Aorta (tissue), 5 donors: ENCODE measurements at places on chromosomes 7 and 10. TPM values are rescaled to one million over a fixed set of nuclear protein-coding genes. Genes with fewer than 3 reads are reported as not detected.

GRCh38 chr7:124086843-124087242 lies 54.0 kb upstream of the TMEM229A start:
- no peak for DNase-seq

DNA sequence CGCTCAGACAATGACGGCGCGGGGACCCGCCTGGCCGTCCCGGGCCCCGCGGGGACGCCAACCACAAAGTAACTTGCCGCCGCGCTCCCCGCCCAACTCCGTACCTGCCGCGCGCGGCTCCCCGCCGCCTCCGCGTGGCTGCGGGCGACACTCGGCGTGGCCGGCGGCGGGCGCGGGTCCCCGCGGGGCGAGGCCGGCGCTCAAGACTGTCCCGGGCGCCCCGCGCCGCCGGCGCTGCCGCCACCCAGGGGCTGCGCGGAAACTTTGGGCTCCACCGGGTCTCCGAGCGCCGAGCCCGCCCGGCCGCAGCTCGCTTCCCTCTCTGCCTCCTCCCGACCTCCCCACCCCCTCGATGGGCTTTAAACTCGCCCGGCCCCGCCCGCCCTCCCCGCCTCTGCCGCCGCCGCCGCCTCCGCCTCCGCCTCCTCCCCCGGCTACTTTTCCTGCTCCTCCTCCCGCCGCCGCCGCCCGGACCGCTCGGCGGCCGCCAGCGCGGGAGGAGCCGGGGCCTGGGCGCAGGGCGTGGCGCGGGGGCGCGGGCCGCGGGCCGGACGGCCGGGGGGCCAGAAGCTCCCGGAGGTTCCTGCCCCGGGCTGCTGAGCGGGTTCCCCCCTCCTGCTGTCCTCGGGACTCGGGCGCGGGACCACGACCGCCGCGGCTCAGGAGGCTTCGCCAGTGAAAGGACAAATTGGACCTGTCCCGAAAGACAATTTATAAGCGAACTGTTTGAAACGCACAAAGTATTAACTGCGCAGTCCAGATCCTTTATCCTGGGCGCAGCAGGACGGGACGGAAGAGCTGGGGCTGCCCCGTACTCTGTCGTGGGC lies 10.6 kb upstream of the GRB10 start:
- peak; percentile 77 for DNase-seq

The NDUFB8 gene
- 127 TPM for total RNA-seq

- no peak for DNase-seq
Observed at GRCh38 chr10:86192691-86193090, 173.9 kb downstream of the GRID1 start.

DNA sequence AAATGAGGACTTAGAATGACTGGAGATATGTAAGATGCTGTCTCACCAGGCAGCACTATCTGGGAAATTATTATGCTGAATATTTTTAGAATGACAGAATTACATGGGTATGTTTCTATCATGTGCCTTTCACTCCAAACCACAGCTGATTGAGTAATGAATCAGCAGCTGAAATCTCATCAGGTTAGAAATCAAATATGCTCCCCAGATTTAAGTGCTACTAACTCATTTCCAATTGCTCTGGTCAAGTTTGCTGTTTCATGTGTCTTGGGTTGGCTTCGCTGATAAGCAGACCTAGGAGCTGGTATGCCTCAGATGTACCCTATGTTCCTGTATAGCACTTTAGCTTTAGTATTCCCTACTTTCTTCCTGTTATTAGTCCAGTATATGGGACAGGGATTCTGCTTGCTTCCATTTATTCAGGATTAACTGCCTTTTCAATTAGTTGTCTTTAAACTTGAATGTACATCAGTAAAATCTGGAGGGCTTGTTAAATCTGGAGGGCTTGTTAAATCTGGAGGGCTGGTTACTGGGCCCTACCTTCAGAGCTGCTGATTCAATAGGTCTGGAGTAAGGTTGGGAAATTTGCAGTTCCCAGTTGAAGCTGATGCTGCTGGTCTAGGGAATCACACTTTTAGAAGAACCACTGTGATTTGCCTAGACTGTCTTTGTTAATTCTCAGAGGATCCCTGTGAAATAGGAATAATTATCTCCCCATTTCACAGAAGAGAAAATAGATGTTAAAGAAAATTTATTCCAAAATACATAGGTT lies 172.9 kb downstream of the DKK1 start:
- no peak for DNase-seq

DNA sequence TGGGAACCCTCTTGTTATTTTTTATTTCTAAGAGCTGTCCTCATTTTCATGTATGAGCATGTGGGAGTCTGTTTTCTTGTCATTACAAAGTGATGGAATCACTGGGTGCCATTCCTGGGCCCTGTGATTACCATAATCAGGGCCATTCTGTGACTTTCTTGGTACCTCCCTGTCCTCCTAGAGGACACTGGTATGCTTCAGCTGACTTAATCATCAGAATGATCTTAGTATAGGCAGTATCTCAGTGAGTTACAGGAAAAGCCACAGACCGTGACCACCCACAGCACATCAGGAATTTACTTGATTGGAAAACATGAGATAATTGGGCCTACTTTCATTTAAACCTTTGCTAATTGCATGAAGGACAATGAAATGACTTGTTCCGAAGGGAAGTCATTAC lies 7.2 kb downstream of the NOM1 start:
- no peak for DNase-seq

- DNase-seq: no peak
Observed at GRCh38 chr10:106577756-106578155, 586.8 kb downstream of the SORCS1 start.

GRCh38 chr7:16745645-16746044 lies 7.9 kb upstream of the TSPAN13 start:
- DNase-seq: no peak

GRCh38 chr10:22666287-22667092 lies 47.9 kb downstream of the PIP4K2A start:
- no peak for DNase-seq

DNA sequence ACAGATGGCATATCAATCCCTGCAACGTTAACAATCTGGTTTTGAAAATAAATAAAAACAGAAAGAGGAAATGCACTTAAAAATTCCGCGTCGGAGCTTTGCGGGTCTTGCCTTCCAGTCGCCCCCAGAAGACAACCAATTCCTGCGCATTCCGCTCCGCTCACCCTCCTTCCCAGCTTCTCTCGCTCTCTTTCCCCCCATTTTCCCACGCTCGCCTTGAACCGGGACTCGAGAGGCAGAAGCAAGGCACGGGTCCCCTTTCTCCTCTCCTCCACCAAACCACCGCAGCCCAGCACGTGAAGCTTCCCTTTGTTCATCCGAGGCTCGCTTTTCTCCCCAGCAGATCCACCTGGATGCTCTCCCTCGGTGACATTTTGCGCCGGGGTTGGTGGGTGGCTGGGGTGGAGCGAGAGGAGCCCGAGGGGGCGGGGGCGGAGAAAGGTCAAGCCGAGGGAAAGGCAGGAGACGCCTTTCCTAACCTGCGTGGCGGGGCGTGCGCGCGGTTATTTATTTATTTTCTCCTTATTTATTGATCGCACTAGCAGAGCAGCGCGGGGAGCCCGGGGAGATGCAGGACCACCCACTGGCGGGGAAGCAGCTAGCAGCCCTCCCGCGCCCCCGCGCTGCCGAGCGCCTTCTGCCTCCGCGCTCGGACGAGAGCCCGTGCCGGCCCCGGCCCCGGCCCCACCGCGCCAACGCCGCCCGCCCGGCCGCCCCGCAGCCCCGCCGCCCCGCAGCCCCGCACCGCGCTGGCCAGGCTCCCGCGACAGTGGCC lies at the start of gene KCND2:
TSS of gene KCND2 (plus strand) at position 475 of the 775 bp plus-strand sequence.
- DNase-seq: peak; percentile 47

The ACSM6 gene
- total RNA-seq: not detected

GRCh38 chr7:774161-775109 lies 47.4 kb upstream of the PRKAR1B start:
- DNase-seq: peak; percentile 70

- DNase-seq: no peak
Observed at GRCh38 chr7:20696803-20697333, 81.4 kb downstream of the ABCB5 start.

- DNase-seq: no peak
Observed at GRCh38 chr7:26792576-26792975, 71.8 kb downstream of the SKAP2 start.

The CC2D2B gene
- 11.8 TPM for total RNA-seq
